ENCODE measurements at places on chromosomes 1 and 21. TPM values are rescaled to one million over a fixed set of nuclear protein-coding genes. Genes with fewer than 3 reads are reported as not detected.

- DNase-seq = no peak
Observed at GRCh38 chr1:31155216-31155806, 84.4 kb downstream of the NKAIN1 start.

DNA sequence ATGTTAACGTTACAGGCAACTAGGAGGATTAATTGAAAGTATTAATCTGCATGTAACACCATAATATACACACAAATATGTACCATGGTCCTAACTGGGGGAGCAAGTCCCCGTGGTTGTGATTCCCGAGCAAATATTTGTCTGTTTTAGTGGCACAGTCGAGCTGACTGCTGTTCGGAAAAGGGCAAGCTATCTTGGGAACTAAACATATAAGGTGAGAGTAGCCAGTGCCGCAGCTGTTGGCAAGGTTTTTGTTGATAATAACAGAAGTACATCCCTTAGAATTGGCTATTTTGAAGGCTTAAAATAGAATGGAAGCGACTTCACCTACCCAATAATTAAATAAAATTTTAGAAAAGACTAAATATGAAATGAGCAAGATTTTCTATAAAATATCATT is 45.5 kb downstream of the UCHL5 start:
- DNase-seq = no peak

DNA sequence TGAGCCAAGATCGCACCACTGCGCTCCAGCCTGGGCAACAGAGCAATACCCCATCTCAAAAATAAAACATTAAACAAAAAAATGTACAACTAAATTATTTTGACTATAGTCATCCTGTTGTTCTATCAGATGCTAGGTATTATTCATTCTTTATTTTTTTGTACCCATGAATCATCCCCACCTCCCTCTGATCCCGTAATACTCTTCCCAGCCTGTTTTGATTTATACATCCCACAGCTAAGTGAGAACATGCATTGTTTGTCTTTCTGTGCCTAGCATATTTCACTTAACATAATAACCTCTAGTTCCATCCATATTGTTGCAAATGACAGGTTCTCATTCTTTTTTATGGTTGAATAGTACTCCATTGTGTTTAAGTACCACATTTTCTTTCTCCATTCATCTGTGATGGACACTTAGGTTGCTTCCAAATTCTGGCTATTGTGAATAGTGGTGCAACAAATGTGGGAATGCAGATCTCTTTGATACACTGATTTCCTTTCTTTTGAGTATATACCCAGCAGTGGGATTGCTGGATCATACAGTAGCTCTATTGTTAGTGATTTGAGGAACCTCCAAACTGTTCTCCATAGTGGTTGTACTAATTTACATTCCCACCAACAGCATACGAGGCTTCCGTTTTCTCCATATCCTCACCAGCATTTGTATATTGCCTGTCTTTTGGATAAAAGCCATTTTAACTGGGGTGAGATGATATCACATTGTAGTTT is 84.4 kb downstream of the MACF1 start:
- no peak for DNase-seq

DNA sequence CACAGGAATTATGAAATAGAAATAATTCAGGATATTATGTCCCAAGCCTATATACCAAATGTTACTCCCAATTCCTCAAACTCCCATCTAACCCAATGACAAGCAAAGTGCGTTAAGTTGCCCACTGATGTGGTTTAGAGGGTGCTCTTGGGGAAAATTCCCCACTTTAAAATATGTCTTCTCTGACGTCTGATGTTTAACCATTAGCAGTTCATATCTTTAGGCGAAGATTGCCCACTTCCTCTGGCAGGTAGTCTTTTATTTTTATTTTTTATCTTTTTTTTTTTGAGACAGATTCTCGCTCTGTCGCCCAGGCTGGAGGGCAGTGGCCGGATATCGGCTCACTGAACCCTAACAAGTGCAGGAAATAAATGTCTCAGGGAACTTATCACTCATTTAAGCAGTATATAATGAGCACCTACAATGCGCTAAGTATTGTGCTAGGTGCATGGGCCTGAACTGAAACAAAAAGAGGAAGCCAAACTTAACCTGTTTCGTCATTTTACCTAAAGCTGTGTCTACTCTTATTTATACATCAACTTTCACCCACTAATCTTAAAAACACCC is 1.3 kb upstream of the LYST start:
- DNase-seq = no peak

DNA sequence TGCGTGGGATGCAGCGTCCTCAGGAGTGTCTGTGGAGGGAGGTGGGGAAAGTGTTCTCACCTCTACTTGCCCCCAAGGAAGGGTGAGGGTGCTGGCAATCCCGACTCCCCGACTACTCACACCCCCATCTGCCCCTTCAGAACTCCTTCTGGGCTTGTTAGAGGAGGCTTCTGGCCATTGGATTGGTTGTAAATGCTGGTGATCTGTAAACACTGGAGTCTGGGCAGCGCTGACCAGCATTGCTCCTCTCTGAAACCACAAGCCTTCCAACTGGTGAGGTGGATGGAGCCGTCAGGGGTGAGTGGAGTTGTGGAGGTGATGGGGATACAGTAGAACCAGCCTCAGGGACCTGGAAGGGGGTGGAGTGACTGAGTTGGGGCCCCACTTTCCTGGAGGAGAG is 59.3 kb downstream of the NKAIN1 start:
- DNase-seq = no peak

DNA sequence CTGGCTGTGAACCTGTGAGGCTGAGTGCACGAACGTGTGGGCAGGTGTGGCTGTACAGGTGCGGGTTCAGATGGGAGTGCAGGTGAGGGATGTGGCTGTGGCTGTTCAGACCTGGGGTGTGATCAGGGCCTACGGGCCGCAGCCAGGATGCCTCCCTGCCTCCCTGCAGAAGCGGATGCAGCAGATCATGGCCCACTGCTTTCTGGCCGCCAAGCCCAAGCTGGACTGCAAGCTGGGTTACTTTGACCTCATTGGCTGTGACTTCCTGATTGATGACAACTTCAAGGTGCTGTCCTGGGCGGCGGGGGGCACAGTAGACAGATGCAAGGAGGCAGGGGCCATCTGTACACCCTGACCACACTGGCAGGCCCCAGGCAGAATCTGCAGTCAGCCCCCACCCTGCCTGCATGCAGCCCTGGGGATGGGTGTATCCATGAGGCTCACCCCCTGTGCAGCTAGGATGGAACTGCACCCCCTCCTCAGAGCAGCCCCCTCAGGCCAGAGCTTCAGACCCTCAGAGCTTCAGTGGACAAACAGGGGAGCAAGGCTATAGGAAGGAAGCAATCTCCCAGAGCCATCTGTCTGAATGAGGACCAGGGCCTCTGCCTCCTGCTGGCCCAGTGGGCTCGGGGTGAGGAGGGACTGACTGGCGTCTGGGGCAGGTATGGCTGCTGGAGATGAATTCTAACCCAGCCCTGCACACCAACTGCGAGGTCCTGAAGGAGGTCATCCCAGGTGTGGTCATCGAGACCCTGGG is 9.8 kb downstream of the TNFRSF18 start:
- DNase-seq = no peak

DNA sequence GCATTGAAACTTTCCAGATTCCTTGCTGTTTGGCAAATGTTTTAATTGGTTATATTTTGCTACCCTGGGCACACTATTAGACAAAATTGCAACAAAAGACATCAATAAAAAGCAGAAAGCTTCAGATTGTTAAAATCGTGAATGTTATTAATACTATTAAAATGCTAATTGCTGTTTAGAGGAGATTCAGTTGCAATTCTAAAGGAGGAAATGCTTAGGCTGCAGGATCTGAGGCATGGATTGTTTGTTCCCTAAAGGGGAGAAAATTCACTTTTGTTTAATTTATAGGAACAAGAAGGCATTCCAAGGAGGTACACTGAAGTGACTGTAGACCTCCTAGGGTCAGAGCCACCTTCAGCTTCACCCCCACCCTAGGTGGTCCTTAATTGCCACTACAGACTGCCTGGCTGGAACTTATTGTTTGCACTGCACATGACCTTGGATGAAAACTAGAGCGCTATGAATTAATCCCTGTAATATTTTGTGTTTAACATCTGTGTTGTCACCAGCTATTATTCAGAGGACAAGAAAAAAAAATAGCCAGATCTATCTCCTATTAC is 1266.9 kb upstream of the ADGRL2 start:
- DNase-seq = no peak

GRCh38 chr1:3689138-3689750 is 36.9 kb downstream of the TP73 start:
- DNase-seq = no peak

DNA sequence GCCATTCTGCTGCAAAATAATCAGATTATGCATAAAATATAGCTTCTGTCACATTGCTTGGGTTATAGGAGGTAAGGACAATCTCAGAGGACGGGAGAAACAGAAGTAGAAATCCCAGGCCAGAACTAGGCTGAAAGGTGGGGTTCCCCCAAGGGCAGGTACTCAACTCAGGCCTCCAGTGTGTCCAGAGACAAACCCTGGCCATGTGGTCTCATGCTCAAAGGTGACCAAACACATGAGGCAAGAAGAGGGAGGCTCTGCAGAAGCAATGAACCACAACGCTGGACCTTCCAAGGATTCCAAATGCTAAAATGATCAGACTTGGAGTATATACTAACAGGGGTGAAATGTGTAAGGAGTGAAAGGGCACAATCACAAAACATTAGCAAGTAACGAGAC is 103.8 kb downstream of the DMRTB1 start:
- DNase-seq = no peak

DNA sequence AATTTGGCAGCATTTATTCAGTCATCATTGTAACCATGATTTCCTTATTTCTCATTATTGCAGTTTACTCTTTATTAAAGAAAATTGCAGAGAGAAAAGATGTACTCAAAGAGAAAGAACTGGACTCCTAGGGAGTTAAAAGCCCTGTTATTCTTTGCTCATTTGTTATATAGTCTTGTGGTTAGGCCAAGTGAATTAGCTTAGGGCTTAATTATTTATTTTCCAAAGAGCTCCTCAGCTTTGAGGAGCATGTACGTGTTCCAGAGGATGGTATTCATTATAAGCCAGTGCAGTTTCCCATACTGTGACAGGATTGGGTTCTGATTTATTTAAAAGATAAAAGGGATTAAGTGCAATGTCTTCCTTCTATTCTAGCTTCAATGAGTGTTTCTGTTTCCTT is 86.4 kb downstream of the GPR161 start:
- DNase-seq = no peak

The CLCNKB gene
- total RNA-seq = not detected

The SPRR1A gene
- total RNA-seq = 109 TPM

The NPR1 gene
- total RNA-seq = 45.9 TPM

The TNNT2 gene
- 9.8 TPM for total RNA-seq

Data from vagina (tissue), 2 donors.